ENCODE measurements at places on chromosomes 6 and 20.

DNA sequence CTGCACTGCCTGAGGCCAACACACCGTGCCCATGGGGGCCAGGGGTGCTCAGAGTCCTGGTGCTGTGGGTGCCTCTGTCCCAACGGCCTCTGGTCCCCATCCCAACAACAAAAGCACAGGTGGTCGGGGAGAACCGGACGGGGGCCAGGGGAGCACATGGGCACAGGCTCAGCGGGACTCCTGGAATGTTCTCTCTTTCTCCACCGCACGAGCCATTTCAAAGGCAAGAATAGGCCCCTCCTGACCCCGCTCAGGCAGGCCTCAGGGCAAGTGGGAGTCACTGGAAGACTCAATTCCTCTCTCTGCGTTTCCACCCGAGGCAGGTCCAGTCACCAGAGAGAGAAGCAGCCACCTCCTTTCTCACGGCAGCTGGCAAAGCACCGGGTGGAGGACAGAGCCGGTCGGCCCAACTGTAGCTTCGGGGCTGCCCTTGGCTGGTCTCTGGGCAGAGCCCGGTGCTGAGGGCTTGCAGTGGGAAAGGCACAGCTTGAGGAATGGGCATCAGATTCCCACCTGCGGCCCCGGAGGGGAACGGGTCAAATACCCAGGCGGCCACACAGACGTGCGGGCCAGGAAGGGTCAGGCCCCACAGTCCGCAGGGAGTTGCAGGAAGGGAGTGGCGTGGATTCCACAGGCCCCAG is 55.2 kb downstream of the KCNQ2 start:
- DNase-seq, result no peak

- DNase-seq, result no peak
Observed at GRCh38 chr6:125639466-125640020, 109.9 kb upstream of the HEY2 start.

- no peak for DNase-seq
Observed at GRCh38 chr6:50185006-50185405, 135.3 kb upstream of the DEFB112 start.

DNA sequence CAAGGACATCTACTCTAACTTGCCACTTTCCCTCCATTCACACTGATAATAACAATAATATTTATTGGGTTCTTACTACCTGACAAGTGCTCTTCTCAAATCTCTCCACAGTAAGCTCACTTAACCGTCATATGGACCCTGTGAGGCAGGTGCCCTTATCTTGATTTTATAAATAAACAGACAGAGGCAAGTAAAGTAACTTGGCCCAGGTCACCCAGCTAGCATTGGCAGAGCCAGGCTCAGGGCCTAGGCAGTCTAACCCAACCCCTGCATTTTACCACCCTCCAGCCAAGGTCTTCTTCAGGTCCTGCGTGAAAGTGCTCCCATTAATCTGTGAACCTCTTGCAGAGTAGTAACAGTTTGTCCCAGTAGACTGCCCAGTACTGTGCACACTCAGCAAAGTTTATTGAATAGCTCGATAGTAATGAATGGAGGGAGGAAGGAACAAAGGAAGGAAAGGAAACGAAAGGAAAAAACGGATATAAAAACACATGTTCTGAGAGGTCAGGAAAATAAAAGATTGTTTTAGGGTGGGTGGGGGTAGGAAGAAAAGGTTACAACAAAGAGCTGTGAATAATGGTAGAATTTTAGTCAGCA is 17.0 kb upstream of the STX11 start:
- no peak for DNase-seq

GRCh38 chr6:23175391-23175790 is 606.0 kb downstream of the HDGFL1 start:
- no peak for DNase-seq

GRCh38 chr6:14081126-14081525 is 36.4 kb upstream of the CD83 start:
- DNase-seq, result no peak

DNA sequence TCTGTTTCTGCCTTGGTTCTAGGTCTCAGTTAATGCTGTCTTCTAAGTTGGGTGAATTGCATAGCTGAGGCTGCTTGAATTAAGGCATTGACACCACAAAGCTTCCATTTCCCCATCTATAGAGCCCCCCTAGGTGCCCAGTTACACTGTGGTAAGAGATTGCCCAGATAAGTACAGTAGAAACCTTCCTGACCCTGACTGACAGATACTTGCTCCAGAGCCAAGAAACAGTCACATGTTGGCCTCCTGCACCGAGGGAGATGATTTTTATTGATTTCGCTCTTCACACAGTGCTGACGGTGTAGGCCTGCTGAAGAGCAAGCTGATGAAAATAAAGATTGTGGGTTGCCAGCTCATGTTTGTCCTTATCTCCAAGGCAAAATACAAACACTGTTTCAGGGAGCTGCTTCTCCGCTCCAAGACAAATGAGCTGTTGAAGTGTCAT is 67.9 kb downstream of the TRMT11 start:
- no peak for DNase-seq

GRCh38 chr6:143928853-143929252 is 64.6 kb downstream of the ZC2HC1B start:
- DNase-seq, result no peak

GRCh38 chr6:118876814-118877213 is 17.1 kb upstream of the ASF1A start:
- DNase-seq, result no peak

DNA sequence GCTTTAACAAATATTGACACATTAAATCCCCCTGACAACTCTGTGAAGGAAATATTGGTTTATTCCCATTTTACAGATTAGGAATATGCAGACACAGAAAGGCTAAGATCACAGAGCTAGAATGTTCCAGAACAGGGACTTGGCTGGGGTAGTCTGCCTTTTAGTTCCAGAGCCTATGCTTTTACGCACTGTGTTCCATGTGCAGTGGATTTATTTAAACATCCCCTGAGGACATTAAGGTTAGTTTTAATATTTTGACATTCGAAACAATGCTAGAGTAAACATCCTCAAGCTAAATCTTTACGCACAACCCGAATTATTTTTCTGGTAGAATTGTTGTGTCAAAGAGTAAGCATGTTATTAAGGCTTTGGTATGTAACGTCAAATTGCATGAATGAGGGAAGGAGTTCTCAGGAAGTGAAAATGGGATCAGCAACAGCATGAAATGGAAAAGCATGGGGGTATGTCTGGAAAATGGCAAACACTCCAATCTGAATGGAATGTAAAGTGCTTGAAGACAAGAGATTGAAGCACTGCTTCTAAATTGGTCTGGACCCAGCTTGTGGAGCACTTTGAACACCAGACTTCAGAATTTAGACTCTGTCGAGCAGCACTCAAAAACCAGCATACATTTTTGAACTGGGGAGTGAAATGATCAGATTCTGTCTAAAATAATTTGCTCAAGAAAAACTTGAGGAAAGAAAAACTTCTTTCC is 429.9 kb downstream of the CD83 start:
- DNase-seq, result no peak

- DNase-seq, result no peak
Observed at GRCh38 chr6:127590344-127590743, 13.4 kb downstream of the C6orf58 start.

DNA sequence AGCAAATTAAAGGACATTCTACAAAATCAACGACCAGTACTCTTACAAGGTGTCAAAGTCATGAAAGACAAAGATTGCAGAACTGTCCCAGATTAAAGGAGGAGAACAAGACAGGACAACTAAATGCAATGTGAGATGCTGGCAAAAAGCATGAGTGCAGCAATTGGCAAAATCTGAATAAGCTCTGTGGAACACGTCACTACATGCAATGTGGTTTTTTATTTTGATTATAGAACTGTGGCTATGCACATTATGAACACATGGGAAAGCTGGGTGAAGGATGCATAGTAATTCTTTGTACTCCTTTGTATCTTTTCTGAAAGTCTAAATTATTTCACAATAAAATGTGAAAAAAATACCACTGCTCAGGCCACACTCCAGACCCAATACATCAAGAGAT is 509.4 kb downstream of the KIF16B start:
- no peak for DNase-seq

GRCh38 chr6:49565855-49566254 is 15.4 kb downstream of the C6orf141 start:
- DNase-seq, result no peak

GRCh38 chr6:42315991-42316970 is 98.6 kb upstream of the MRPS10 start:
- DNase-seq, result no peak

- DNase-seq, result no peak
Observed at GRCh38 chr20:53413186-53413631, 180.4 kb downstream of the ZNF217 start.

DNA sequence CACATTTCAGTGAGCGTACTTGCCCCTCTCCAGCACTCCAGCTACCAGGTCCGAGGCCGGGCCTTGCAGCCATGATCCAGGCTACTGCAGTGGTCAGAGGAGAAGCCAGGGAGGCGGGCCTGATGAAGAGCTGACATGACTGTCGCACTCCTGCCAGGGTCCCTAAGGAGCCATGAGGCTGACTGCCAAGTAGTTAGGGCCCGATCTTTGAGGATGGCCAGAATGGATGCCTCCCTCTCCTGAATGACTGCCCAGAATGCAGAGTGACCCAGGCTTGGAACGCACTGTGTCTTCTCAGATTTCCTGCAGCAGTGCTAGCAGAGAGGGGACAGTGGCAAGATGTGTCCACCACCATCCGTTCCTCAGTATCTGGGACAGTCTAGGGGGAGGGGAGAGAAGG is 24.7 kb upstream of the LRFN2 start:
- no peak for DNase-seq
